ENCODE measurements at places on chromosomes 2 and 18.

DNA sequence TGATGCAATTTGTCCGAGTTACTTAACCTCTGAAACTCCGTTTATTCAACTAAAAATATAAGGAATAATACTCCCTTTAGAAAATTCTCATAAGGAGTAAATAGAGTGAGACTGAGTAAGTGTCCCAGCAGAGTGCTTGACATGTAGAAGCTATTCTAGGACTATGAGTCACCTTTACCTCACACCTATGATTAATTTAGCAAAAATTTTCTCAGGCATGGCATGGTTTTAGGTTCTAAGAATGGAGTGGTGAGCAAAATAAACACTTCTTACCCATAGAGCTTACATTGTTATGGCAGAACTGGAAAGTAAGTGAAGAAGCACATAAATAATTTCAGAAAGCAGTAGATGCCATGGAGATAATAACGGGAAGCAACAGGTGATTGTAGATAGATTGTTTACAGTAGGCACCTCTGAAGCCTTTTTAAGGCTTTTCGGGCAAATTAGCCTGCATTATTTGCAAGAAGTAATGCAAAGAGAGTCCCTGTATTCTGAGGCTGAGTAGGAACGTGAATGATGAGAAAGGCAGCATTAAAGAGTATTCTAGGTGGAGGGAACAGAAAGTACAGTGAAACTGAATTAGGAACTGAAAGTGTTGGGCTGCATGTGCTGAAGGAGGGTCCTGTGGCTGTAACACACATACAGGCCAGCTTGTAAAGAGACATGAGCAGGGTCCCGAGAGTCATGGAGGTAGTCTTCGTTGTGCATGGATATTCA lies 209.2 kb downstream of the ZNF407 start:
- no peak for DNase-seq

- no peak for DNase-seq
These were observed 250.6 kb downstream of the PTPRM start for GRCh38 chr18:7817575-7818230.

- DNase-seq, result no peak
These were observed 3.9 kb upstream of the MLPH start for GRCh38 chr2:237483018-237483731.

DNA sequence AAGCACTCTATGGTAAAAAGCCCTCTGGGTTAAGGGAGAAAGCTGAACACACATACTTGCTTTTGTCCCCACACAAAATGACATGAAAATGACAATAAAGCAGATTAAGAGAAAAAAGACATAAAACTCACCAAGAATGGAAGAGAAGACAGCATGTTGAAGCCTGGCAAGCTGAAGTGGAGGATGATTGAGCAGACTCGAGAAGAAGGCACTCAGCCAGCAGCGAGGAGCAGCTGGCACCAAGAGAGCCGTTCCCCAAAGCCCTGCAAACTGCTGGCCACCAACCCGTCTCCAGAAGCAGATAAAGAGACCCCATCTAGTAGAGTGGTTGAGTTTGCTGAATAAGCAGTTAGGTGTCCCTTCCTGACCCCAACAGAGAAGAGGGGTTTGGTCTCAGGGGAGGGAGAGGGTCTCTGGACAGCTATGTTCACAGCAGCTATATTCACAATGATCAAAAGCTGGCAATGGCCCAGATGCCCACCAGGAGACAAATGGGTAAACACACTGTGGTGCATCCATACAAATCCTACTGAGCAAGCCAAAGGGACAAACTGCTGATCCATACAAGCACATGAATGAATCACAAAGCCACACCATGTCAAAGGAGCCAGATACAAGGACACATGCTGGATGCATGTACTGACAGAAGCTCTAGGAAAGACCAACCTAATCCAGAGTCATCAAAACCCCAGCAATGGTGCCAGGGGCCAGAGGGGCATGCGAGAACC lies 36.9 kb downstream of the FAM168B start:
- no peak for DNase-seq

GRCh38 chr2:140873915-140874531 lies 1256.8 kb downstream of the LRP1B start:
- DNase-seq, result no peak

GRCh38 chr2:181552808-181553207 lies 95.6 kb downstream of the ITGA4 start:
- no peak for DNase-seq

DNA sequence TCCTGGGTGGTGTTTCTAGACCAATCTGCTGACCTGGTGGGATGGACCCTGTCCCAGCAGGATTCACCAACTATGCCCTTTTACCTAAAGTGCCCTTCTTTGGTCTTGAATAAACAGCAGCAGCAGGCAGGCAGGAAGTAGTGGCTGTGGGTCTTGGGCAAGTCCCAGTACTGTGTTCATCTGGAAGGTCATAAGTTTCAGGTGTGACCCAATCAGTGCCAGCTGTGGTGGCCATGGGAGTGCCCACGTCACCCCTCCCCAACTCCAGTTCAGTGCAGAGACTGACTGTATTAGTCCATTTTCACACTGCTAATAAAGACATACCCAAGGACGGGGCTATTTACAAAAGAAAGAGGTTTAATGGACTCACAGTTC lies 148.3 kb upstream of the SRD5A2 start:
- no peak for DNase-seq

DNA sequence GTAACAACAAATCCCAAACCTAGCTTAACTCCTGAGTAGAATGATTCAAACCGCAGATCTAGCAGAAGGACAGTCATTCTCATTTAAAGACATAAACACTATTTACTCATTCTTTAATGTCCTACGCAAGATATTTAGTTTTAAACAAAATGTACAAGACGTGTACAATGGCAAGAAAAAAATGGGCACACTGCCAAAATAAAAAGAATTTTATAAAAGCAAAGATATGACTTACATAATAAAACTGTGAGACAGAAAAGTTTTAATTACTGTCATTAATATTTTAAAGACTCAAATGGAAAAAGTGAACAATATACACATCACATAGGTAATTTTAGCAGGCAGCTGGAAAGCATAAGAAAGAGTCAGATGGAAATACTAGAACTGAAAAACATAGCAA lies 157.8 kb downstream of the GALNT13 start:
- no peak for DNase-seq

DNA sequence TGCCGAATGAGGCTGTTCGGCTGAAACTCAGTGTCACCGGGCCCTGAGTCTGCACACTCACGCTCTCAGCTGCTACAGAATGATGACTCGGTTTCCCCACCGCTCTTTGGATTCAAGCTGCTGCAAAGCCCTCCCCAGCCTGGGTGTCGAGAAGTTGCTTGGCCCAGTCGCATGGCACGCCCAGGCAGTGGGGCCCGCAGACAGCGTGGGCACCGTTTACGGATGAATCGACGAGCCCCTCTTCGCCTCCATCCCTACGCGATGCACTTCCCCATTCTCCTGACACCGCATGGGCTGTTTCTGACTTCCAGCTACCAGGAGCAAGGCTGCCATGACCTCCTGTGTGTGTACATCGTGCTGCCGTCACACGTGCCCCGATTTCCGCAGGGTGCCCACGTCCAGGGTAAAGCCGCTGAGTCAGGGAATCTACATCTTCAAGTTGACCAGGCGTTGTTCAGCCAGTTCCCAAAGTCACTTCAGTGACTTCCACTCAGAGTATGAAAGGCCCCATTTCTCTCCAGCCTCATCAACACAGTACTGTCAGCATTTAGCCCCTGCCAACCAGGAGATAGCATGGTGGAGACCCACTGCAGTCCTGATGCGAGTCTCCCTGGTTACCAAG lies 60.3 kb upstream of the GPC1 start:
- DNase-seq, result no peak

DNA sequence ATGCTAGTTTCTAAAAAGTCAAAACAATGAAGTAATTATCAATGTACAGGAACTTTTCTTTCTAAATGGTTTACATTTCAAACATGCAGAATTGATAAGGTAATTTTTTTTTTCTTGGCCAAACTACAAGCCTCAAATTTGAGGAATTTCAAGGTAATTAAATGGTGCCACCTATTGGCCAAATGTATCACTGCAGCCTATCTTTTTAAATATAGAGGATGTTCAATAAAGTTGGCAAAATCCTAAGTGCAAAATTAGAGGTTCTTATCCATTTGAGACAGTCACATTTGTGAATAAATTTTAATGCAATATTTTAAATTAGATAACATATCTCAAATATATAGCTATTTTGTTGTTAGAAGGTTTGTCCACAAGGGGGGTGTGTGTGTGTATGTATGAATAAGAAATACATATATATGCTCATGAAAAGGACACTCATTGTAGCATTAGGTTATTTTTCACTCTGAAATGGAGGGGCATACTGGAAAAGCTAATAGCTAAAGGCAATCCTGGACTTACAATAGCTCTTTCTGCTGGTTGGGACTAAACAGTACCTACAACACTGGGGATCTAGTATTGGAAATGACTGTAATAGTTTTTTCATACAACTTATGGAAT lies 26.2 kb downstream of the MMADHC start:
- no peak for DNase-seq

- DNase-seq, result no peak
These were observed 14.2 kb downstream of the TNFRSF11A start for GRCh38 chr18:62339106-62339988.

- DNase-seq, result no peak
These were observed 148.1 kb downstream of the ZNF407 start for GRCh38 chr18:74745633-74746403.

DNA sequence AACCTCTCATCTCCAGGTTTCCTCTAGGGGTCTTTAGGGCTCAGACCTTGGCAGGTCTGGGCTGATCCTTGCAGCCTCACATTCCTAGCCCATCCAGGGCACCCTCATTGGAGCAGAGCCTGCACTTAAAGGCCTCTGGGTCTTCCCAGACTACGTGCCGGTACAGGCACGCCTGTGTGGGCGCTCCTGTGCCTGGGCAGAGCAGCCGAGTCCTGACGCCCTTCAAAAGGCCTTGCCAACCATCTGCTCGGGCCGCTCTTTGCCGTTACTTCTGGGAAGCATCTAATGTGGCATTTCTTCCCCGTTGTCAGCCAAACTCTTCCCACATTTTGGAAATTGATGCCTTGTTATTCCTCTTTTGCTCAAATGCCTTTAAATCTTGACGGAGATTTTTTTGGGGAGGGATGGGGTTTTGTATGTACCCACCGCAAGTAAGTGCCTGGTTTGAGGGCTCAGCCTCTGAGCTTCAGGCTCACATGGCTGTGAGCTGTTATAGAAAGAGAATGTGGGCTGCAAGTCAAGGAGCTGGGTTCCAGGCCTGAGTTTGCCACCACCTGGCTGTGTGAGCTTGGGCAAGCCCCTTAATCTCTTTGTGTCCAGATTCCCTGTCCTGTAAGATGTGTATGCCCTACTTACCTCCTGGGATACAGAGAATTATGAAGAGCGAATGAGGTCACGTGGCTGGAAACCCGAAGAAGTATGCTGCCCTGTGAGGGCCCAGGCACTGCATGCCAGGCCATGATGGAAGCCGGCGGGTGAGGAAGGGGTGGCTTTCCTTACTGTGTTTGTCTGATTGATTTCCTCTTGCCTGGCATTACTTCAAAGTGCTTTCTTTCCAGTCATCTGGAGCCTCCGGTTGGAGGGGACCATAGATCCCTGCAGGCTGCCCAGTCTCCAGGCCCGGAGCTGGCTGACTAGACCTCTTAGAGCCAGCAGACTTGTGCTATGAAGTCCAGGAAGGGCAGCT lies 20.6 kb downstream of the EHD3 start:
- no peak for DNase-seq

- DNase-seq, result no peak
These were observed 2.6 kb upstream of the STON1 start for GRCh38 chr2:48527226-48527885.

- DNase-seq, result peak; percentile 73
These were observed 150.2 kb upstream of the SPATS2L start for GRCh38 chr2:200156166-200156835.

DNA sequence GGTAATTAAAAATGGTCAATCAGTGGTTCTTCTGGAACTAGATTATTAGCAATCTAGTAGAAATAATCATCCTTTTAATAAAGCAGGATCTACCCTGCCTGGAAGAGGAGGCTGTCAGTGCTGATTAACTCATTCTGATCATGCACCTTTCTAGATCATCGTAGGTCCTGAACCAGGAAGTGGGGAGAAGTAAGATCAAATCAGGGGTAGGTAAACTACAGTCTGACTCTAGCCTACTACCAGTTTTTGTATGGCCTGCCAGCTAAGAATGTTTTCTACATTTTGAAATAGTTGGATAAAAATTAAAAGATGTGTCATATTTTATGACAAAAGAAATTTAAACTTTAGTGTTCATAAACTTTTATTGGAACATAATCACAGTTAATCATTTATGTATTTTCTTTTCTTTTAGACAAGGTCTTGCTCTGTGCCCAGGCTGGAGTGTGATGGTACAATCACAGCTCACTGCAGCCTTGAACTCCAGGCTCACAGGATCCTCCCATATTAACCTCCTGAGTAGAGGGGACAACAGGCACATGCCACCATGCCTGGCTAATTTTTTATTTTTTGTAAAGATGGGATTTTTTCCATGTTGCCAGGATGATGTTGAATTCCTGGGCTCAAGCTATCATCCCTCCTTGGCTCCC lies 36.1 kb downstream of the C18orf54 start:
- no peak for DNase-seq

- no peak for DNase-seq
These were observed 235.5 kb upstream of the ACVR2A start for GRCh38 chr2:147609301-147609700.

GRCh38 chr2:19250906-19251305 lies 107.5 kb downstream of the OSR1 start:
- no peak for DNase-seq

DNA sequence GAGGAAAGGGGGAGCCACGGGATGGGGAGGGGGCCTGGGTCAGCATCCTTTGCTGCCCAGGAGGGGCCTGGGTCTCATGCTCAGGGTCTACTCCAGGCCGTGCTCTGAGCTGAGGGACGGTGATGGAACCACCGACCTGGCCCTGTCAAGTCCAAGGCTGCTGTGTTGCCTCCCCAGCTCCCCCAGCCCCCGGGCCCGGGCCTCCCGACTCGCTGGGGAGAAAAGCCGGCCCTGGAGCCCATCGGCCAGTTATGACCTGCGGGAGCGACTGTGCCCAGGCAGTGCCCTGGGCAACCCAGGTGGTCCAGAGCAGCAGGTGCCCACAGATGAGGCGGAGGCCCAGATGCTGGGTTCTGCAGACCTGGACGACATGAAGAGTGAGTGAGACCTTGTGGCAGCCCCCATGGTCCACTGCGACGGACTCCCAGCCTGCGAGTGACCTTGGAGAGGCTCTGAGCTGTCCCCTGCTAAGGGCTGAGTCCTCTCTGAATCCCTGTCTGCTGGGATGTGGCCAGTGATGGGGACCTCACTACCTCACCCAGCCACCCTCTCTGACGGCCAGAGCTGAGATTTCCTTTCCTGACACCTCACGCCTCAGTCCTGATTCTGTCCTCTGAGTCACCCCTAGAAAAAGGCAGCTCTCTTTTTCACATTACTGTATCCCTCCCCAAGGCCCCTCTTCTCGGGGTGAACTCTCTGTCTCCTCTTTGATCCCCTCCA lies 2.7 kb downstream of the SLC4A3 start:
- no peak for DNase-seq

- no peak for DNase-seq
These were observed 8.9 kb downstream of the SLC4A3 start for GRCh38 chr2:219636144-219636915.

Data from fibroblast of the conjunctiva (primary cell).